ENCODE measurements at places on chromosomes 11 and 22.

DNA sequence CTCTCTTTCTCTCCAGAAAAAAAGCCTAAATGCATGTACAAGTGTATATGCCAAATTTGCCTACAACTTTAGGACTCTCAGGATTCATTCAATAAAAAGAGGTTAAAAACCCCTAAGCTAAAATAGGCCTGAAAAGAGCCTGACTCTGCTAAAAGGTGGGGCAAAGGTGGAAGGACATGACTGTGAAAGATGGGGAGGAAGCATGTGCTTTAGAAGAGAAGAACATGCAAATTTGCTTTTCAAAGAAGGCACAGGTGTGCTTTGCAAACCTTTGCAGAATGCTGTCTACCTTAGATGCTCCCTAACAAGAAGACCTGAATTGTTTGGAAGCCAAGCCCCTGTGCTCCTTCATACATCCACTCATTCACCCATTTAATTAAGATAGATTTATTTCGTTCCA, 87.4 kb downstream of the GRIA4 start:
- DNase-seq, result no peak

GRCh38 chr22:43106302-43106701, 4.2 kb upstream of the BIK start:
- DNase-seq, result no peak

- no peak for DNase-seq
Measured at GRCh38 chr22:42801252-42802080, 55.6 kb downstream of the ARFGAP3 start.

- DNase-seq, result no peak
Measured at GRCh38 chr11:62493801-62494200, 52.8 kb downstream of the AHNAK start.

GRCh38 chr11:6841694-6842093, 3.8 kb upstream of the OR10A5 start:
- DNase-seq, result peak; percentile 38

DNA sequence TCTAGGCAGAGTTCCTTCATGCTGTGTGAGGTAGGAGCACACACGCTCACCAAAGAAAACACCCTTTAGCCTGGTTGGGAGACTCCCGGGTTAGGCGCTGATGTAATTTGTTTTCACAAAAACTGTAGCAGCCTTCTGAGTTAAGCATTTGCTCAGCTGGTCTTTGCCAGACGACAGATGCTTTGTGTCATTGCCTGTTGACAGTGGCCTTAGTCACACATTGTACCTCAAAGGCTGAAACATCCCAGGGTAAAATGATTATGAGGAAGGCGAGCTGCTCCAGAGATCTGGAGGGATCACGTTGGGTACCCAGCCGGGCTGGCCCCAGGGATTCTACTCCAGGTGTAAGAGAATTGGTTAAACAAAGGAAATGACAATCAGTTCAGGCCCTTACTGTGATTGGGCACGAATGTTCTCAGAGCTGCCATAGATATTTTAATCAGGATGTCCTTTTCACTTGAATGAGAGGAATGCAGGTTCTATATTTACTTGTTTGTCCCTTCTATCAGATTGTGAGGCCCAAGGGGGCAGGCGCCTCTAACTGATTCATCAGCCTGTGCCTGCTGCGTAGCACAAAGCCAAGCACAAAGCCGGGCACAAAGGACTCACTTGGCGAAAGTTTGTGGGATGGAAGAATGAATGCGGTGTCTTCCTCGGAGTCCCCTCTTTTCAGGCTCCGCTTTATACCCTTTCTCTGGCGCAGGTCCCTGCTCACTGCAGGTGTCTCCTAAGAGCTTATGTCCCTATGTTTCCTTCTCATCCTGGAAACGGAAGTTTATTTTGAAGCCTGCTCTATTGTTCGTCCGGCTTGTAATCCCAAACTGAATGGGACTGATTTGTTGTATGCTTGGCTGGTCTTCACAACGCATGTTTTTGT, 47.1 kb downstream of the ADM start:
- no peak for DNase-seq

GRCh38 chr11:13332124-13332523, 54.5 kb downstream of the BMAL1 start:
- DNase-seq, result no peak

DNA sequence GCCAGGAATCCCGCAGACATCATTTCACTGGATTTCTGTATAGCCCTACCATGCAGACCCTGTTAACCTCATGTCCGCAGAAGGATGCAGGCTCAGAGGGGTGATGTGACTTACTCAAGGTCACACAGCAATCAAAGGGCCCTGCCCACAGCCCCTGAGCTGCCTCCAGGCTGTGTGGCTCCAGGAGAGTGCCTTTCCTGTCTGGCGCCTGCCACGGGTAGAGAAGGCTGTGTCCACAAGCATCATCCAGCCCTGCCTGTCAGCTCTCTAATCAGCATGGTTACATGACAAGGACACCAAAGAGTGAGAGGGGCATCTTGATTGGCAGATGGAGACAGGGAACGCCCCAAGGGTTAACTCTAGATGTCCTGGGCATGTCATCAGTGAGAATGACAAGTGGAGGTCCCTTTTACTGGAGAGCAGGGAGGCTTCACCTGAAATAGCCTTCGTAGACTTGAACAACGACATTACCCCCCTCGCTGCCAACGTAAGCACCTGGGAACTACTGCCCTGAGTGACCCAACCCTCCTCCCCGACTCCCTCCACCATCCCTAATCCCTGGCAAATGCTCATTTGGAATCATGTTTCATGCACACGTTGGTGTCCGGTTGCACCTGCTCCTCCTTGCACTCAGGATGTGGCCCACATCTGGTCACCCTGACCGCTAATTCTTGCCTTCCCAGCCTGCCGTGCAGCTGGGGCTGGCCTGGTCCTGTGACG, 6.9 kb downstream of the FGF19 start:
- no peak for DNase-seq

DNA sequence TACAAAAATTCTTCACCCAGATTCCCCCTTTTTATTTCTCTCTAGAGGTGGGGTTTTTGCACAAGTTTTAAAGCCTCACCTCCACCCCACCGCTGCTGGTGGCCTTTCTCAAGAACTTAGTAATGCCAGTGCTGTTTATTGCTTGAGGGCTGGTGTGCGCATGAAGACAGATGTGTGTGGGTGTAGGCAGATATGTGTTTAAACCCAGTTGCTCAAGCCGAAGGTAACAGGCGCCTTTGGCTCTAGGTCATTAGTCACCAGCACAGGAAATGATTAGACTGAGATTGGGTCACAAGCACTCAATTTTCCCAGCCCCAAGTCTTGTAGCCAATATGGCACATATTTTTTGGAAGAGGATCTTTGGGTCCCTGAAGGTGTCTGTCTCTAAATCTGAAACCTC, 2.7 kb upstream of the CLMP start:
- peak; percentile 6 for DNase-seq

GRCh38 chr11:133961890-133962289, 5.1 kb upstream of the IGSF9B start:
- DNase-seq, result peak; percentile 39

DNA sequence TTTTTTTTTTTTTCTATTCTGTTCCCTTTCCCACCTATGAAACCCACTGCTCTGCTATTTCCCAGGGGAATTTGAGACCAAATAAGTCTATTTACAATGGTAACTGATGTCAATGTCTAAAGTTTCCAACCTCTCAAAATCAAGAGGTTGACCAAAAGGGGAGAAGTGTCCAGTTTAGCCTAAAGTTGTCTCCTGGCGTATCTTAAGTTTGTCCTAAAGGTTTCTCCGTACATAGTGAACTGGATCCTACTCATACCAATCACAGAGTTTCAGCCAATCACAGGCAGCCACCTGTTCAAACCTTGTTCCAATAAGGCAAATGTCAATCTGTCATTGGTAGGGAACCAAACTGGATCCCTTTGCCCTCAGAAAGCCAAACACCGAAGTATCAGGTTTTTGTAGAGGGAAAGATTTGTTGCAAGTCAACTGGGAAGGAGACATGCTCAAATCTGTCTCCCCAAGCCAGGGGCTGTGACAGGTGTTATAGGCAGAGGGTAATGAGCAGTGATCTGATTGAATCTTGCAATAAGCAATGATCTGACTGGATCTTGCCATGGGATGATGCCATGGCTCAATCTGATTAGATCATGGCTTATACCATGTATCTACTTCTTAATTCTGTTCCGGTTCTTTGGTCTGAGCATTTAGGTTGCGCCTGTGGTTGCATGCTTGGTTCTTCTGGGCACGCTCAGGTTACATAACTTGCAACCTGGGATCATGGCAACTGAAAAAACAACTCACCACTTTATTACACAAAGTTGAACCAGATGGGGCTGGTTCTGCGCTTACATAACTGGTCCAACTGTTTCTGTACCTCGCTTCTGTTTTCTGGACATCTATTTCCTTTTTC, 1.1 kb upstream of the VPS37C start:
- peak; percentile 37 for DNase-seq

DNA sequence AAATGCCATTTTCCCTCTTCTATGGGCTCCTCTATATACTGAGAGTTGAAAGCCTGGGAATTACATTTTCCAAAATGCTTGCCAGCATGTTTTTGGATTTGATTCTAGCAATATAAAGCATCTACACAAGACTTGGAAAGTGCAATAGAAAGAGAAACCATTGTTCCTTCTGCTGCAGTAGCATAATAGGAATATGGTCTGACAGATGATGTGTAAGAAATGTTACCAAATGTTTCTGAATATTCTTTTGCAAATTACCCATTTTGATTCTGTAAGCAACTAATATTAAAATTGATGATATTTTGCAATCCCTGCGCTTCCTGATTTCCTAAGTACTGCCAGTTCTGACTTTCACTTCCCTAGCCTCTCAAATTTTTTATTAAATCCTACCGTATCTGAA, 61.6 kb downstream of the CASP12 start:
- no peak for DNase-seq

Measured in activated CD4-positive, alpha-beta T cell treated with anti-CD3 and anti-CD28 coated beads, Interleukin-2, amount 50 U/mL, for 16 hours (primary cell).